ENCODE measurements at places on chromosomes 2 and 18.

- DNase-seq, result no peak
These were observed 47.3 kb downstream of the LDLRAD4 start for GRCh38 chr18:13265911-13266217.

DNA sequence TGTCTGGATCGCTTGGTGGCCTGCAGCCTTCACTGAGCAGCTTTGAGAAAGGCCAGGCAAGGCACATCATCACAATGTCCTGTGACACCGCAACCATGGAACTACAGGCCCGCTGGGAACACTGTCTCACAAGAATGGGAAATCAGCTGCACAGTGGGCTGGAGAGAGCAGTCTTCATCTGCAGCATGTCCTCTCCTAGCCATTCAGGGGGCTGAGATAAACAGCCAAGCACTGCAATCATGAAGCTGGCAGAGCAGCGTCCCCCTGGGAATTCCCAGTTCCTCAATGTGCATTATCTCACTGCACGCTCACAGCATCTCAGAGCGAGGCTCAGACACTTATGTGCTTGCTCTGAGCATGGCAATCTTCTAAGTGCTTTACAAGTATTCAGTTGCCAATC lies 1.9 kb downstream of the CMPK2 start:
- DNase-seq, result peak; percentile 89

DNA sequence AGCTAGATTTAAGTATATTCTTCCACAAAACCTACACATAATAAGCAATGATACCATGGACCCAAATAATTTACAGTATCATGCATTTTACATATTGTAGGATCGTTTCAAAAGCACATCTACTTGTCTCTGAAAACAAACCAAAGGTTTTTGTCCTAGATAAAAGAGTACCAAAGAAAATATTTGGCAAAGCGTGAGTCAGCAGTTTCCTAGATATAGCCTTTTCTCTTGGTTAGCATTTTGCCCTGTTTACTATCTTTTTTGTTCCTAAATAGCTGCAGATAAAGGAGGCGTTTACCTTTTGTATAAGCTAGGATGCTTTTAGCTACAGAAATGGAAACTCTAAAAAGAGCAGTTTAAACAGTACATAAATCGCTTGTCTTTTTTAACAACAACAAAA lies 305.8 kb upstream of the GULP1 start:
- DNase-seq, result no peak

DNA sequence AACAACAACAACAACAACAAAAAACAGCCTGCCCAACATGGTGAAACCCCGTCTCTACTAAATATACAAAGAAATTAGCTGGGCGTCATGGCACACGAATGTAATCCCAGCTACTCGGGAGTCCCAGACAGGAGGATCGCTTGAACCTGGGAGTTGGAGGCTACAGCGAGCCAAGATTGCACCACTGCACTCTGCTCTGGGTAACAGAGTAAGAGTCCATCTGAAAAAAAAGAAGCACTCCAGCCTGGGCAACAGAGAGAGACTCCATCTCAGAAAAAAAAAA lies 344.1 kb upstream of the PLGLB2 start:
- DNase-seq, result no peak

DNA sequence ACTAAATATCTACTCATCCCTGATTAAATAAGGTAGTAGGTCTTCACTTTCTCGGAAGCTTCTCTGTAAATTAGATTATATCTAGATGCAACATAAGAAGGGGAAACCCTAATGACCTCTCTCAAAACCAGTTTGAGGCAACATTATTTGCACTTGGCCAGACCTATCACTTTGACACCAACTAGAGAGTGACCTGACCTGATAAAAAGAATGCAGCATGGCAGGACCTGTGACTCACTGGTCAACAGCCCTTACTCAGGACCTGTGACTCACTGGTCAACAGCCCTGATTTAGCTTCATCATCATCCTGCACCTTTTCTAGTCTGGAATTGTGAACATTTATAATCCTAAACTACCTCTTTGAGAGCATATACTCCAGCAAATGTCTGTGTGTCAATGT lies 1957.7 kb upstream of the CELF4 start:
- no peak for DNase-seq

DNA sequence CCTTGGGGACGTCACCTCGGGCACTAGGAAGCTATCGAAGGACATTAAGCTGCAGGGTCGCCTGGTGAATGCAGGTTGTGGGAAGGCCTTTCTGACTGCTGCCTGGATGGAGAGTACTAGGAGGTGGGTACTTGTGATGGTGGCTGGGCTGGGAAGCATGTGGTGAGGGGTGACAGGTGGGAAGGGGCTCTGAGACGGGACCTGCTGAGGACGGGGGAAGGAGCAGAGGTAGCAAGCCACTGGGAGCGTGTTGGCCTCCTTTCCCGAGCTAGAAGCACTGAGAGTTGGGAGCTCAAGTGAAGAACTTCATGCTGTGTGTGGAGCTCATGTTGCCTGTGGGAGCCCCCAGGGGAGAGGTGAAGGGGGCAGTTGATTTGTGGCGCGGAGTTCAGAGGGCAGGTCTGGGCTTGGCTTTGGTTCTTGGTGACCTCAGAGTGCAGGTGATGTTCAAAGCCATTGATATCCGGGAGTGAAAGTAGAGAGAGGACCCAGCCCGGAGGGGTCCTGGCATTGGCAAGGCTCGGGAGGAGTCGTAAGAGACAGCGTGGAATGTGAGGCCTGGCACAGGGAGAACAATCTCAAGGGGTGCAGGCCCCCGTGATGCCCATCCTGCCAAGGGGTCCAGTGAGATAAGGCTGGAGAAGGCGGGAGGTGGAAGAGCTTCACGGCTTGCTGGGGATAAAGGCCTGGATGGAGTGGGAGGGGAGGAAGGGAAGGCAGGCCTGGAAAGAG lies 13.2 kb downstream of the MROH2A start:
- DNase-seq, result no peak

DNA sequence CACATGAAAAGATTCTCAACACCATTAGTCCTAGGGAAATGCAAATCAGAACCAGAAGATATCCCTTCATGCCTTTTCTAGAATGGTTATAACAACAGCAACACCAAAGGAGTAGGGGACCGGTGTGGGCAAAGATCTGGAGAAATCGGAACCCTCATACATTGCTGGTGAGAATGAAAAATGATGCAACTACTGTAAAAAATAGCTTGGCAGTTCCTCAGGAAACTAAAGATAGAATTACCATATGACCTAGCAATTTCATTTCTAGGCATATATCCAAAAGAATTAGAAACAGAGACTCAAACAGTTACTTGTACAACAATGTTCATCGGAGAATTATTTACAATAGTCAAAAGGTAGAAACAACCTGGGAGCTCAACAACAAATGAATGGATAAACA lies 29.2 kb upstream of the CDH7 start:
- DNase-seq, result no peak

DNA sequence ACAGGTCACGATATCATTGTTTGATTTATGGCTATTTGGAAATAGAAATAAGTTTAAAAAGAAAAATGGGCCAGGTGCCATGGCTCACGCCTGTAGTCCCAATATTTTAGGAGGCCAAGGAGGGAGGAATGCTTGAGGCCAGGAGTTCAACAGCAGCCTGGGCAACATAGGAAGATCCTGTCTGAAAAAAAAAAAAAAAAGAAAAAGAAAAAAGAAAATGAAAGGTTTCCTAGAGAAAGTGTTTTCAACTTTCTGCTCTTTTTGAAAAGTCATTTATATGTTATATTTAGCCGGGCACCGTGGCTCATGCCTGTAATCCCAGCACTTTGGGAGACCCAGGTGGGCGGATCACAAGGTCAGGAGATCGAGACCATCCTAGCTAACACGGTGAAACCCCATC lies 3.2 kb downstream of the NDUFB3 start:
- no peak for DNase-seq

- peak; percentile 41 for DNase-seq
These were observed 31.6 kb downstream of the NDUFS1 start for GRCh38 chr2:206127656-206128055.

DNA sequence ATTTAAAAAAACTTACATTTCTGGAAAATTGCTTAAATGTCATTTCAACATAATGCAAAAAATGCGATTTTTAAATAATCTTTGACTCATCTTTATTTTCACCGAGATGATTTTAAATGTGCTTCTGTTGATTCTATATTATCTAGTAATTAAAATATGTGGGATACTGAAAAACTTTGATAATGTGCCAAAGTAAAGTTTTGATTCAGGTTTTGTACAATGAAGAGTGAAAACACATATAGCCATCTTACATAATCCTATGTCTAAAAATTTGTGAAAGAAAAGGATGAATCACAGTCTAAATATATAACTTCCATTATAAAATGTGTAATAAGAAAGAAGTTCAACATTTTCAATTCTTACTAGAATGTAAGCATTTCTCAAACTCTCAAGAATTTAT lies 204.3 kb upstream of the ZC3H15 start:
- no peak for DNase-seq

GRCh38 chr2:181468811-181469210 lies 11.6 kb downstream of the ITGA4 start:
- no peak for DNase-seq

DNA sequence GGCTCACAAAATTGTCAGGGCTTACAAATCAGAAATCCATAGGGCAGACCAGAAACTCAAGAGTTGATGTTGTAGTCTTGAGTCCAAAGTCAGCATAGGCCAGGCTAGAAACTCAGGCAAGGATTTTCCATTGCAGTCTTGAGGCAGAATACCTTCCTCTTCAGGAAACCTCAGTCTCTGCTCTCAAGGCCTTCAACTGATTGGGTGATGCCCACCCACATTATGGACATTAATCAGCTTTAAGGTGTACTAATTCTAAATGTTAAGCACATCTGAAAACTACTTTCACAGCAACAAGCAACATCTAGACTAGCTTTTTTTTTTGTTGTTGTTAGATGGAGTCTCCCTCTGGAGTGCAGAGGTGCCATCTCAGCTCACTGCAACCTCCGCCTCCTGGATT lies 31.3 kb upstream of the ZNF512 start:
- no peak for DNase-seq

- DNase-seq, result peak; percentile 31
These were observed 2.4 kb upstream of the CTDP1 start for GRCh38 chr18:79677221-79677620.

GRCh38 chr2:21715887-21716286 lies 592.1 kb downstream of the TDRD15 start:
- no peak for DNase-seq

DNA sequence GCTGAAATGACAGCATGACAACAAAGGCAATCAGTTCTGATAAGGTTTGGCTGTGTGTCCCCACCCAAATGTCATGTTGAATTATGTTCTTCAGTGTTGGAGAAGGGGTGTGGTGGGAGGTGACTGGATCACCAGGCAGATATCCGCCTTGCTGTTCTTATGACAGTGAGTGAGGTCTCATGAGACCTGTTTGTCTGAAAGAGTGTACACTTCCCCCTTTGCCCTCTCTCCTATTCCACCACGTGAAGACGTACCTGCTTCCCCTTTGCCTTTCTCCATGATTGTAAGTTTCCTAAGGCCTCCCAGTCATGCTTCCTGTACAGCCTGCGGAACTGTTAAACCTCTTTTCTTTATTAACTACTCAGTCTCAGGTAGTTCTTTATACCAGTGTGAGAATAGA lies 553.0 kb downstream of the DCDC2C start:
- DNase-seq, result peak; percentile 15

- peak; percentile 95 for DNase-seq
These were observed 56.2 kb upstream of the SLC16A14 start for GRCh38 chr2:230124757-230125431.

GRCh38 chr2:109486711-109487535 lies 126.8 kb downstream of the SEPTIN10 start:
- no peak for DNase-seq

- no peak for DNase-seq
These were observed 4.9 kb downstream of the DCC start for GRCh38 chr18:52344881-52345280.

DNA sequence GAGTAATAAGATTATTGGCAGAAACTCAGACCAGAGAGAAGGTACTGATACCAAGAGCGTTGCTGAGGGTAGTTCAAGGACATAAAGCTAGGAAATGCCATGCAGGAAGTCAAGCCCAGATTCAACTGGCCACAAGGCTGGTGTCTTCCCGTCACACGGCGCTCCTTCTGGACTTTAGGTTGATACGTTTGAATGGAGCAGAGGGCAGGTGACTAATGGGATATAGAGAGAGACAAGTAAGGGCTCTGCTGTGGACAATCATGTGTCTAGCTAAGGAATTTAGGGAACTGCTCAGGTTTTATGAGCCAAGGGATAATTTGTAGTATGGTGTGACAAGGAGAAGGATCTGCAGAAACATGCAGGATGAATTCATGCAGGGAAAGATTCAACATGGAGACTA lies 83.9 kb upstream of the MC2R start:
- no peak for DNase-seq

DNA sequence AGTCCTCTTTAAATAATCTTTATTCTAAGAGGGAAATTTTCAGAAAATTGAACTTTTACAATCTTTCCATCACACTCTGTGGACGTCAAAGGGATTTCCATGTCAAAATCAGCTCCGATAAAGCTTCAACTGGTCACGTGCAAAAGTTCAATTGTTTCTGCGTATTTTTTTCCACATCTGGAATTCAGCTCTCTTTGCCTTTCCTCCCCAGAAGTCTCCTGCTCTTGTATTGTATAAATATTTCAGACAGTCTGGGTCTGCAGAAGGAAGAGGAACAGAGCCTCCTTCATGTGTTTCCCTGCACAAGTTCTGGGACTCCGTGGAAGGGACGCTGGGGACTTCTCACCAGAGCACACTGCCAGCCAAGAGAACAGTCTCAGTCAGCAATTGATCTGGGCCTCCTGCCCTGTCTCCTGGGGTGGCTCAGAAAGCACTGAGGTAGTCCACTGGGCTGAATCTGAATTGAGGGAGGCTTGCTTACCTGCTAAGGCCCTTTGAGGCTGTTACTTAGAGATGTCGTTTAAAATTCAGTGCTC lies 251.5 kb downstream of the TFCP2L1 start:
- no peak for DNase-seq

- no peak for DNase-seq
These were observed 100.1 kb downstream of the DDX1 start for GRCh38 chr2:15691586-15692310.

- no peak for DNase-seq
These were observed 1.5 kb downstream of the TTC32 start for GRCh38 chr2:19899985-19900930.

DNA sequence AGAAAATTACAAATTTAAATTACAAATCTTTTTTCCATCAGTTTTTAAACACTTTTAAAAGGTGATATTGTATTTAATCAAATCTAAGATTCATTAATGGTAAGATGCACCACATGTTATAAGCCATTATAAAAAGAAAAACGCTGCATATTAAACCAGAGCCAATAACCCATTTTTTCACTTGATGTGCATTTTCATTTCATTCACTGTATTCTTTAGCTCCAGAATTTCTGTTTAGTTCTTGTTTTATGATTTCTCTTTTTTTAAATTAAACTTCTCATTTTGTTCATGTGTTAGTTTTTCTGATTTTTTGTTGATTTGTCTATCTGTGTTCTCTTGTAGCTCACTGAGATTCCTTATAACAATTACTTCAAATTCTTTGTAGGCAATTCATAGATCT lies 62.4 kb upstream of the MBOAT2 start:
- DNase-seq, result no peak

- no peak for DNase-seq
These were observed 124.1 kb downstream of the KIAA1328 start for GRCh38 chr18:36953047-36953446.

DNA sequence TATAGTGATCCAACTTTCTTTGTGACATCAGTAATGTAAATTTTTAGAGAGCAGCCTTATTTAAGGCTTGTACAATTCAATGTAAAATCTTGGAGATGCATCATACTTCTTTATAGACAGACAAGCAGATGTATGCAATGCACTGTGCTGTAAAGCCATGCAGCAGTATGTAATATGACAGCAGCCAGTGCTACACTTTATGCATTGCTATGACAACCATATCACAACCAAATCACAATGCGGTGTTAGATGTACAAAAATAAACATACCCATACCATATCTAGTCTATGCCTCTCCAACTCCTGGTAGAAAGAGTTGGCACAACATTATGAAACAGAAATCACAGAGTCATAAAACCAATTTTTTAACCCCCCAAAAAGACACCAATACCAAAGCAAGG lies 110.3 kb upstream of the WDSUB1 start:
- no peak for DNase-seq
